Thymus (tissue), 14 donors: ENCODE measurements at places on chromosomes 12 and 14. TPM values are rescaled to one million over a fixed set of nuclear protein-coding genes. Genes with fewer than 3 reads are reported as not detected.

The ZFHX2 gene
- total RNA-seq: 0.24 TPM

- no peak within 1 kb of the TSS for H3K4me3 ChIP-seq
- no peak for DNase-seq
- no peak within 1 kb of the TSS for H3K27ac ChIP-seq
- no peaks in the 10 kb centered on the region for H3K4me1 ChIP-seq
Observed at GRCh38 chr12:104049903-104050356, at the start of gene GLT8D2. Gene GLT8D2 (minus strand): TSS chr12:104050187. CDS start chr12:104019648, 30,539 bp downstream.

- no peaks in the 10 kb centered on the region for H3K27me3 ChIP-seq
- H3K27ac ChIP-seq: no peak overlapping the region
- H3K4me3 ChIP-seq: no peak overlapping the region
- H3K4me1 ChIP-seq: peaks cover 30% of the 10 kb centered on the region
Observed at GRCh38 chr14:102574281-102575159, 17.9 kb upstream of the RCOR1 start.

The CCDC197 gene
- not detected for total RNA-seq

The LBHD2 gene
- 0.19 TPM for total RNA-seq

- H3K4me3 ChIP-seq: no peak overlapping the region
- no peaks in the 10 kb centered on the region for H3K4me1 ChIP-seq
Observed at GRCh38 chr12:119311878-119312277, 22.7 kb upstream of the CCDC60 start.

DNA sequence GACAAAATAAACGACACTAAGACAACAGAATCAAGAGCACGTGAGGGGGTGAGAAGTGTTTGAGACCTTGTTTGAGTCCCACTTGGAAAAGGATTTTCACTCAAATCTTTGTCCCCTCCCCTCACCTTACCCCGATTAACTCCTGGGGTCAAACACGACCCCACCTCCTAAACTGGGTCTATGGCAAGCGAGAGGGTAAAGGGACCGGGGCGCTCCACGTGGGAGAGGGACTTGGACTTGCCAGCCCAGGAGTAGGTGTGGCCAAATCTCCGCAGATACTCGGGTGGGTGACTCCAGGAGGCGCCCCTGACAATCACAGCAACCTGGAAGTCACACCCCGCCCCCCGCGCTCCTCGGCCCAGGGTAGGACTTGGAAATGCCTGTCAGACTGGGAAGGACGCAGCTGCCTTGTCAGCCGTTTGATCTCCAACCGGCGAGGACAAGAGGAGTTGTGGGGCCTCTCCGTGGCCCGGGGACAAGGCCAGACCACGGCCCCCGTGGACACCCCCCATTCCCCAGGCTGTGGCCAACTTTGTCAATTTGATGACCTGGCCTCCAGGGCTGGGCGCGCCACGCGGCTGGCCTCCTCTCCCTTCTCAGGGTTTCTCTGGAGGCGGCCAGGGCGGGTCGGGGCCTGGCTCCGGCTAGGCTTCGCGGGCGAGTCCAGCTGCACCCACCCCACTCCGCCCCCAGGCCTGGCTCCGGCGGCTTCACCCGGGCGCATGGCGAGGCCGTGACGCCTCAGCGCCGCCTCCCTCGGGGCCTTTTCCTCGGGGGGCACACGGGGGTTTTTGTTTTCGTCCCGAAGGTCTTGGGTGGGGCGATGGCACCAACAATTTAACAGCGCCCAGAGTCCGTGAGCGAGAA is 1.1 kb upstream of the BCL11B start:
- peak overlapping the region; percentile 99 for H3K4me3 ChIP-seq
- H3K4me1 ChIP-seq: peaks cover 20% of the 10 kb centered on the region
- peak overlapping the region; percentile 60 for H3K27ac ChIP-seq
- no peak for DNase-seq
- H3K36me3 ChIP-seq: peaks cover 3% of the 10 kb centered on the region

DNA sequence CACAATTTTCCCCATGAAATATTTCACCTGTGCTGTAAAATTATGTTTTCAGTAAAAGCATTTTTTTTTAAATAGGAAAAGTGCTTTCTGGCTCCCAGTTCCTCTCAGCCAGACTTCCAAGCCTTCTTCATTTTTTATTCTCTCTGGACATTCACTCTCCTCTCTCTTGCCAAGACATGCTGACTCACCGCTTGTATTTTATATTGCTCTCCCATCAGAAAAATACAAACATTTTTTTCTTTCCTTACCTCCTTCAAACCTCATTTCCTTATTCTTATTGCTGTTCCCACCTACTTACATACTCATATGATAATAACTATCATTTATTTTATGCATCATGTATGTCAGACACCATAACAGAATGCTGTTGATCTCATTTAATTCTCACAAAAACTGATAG is 37.7 kb upstream of the ZNF641 start:
- no peak overlapping the region for H3K27ac ChIP-seq
- no peaks in the 10 kb centered on the region for H3K4me1 ChIP-seq
- no peak for DNase-seq
- no peak overlapping the region for H3K4me3 ChIP-seq
- no peaks in the 10 kb centered on the region for H3K36me3 ChIP-seq

The NR2C1 gene
- 42.3 TPM for total RNA-seq

The RNU4-1 gene
- 7,767 TPM for total RNA-seq

DNA sequence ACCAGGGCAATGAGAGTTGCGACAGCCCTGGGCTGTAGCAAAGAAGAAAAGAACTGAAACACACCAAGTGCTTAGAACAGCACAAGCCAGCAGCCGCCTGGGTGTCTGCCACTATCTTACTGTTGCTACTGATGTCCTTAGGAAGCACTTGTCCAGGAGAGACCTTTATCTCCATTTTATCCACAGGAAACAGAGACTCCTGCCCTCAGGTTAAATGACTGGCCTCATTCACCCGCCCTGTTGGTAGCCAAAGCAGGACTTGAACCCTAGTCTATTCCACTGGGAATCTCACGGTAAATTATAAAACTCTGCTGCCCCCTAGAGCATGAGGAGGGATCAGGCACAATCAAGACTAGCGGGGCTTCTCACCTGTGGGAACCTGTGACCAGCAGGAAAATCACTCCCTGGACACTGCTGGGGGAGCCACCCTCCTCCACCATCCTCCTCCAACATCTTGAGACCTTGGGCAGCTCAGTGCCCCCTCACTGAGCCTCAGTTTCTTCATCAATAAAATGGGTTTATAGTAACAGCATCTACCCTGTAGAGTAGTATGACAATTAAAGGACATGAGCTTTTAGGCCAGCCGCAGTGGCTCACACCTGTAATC is 20.5 kb upstream of the TESC start:
- no peak overlapping the region for H3K27ac ChIP-seq
- DNase-seq: no peak
- H3K36me3 ChIP-seq: no peaks in the 10 kb centered on the region
- no peaks in the 10 kb centered on the region for H3K27me3 ChIP-seq
- no peaks in the 10 kb centered on the region for H3K4me1 ChIP-seq
- no peak overlapping the region for H3K4me3 ChIP-seq

The ZNF385A gene
- total RNA-seq: 1.6 TPM

GRCh38 chr12:51217133-51217967 is 512 bp downstream of the POU6F1 start:
- peaks cover 9% of the 10 kb centered on the region for H3K4me1 ChIP-seq
- no peaks in the 10 kb centered on the region for H3K36me3 ChIP-seq
- no peak for DNase-seq
- no peak overlapping the region for H3K27ac ChIP-seq
- peak overlapping the region; percentile 82 for H3K4me3 ChIP-seq

The PLA2G1B gene
- 0.09 TPM for total RNA-seq

The SERPINA3 gene
- 1.3 TPM for total RNA-seq

DNA sequence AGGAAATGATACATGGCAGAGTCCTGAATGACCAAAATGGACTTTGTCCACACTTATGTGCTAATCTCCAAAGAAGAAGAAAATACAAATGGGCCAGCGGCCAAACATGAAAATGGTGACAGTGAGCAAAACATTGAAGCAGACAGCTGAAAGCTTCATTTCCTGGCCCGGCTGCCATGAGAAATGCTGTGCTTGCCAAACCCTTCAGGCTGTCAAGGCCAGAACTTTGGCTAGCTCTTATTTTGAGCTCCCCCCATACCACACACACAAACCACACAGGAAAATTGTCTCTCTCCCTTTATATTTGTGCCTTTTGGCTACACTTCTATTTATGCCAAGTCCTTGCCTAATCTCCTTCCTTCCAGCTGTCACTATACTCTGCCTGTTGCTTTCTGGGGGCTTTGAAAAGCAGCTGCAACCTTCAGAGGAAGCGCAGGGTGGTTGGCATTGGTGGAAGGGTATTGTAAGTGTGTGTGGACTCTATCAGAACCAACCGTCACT is 323.8 kb downstream of the RAD51B start:
- H3K36me3 ChIP-seq: no peaks in the 10 kb centered on the region
- H3K27me3 ChIP-seq: no peaks in the 10 kb centered on the region
- H3K27ac ChIP-seq: peak overlapping the region; percentile 99
- peaks cover 31% of the 10 kb centered on the region for H3K4me1 ChIP-seq

The AMN gene
- total RNA-seq: 2.0 TPM

- no peak overlapping the region for H3K4me3 ChIP-seq
- peaks cover 5% of the 10 kb centered on the region for H3K27me3 ChIP-seq
- no peak overlapping the region for H3K27ac ChIP-seq
- H3K4me1 ChIP-seq: peaks cover 9% of the 10 kb centered on the region
- no peak for DNase-seq
Observed at GRCh38 chr12:51863933-51864832, 15.7 kb upstream of the FIGNL2 start.

DNA sequence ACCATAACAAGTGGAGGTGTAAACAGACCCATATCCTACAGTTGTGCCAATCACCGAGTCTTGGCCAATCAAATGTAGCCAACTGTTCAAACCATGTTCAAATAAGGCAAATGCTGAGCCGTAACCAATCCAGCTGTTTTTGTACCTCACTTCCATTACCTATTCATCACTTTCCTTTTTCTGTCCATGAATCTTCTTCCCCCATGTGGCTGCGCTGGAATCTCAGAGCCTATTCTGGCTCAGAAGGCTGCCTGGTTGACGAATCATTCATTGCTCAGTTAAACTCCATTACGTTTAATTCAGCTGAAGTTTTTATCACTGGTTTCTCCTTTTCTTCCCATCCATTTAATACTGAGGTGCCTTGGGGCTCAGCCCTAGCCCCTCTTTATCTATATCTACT is 71.1 kb downstream of the TBC1D30 start:
- H3K4me1 ChIP-seq: no peaks in the 10 kb centered on the region
- H3K4me3 ChIP-seq: no peak overlapping the region

The ARHGEF40 gene
- total RNA-seq: 6.9 TPM

DNA sequence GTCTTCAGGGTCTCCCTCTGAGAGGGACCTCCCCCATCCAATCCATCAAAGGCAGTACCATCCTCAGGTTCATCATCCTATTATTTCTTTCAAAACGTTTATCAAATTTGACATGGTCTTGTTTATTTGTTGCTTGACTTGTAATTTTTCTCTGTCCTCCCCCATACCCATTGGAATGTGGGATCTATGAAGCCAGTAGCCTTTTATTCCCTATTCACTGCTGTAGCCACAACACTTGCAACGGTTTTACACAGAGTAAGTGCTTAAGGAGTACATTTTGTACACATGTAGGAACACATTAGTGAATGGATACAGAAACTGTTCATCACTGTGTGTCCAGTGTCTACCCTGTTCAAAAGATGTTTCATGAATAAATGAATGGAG is 41.5 kb downstream of the IGF1 start:
- H3K36me3 ChIP-seq: no peaks in the 10 kb centered on the region
- no peak for DNase-seq
- no peak overlapping the region for H3K27ac ChIP-seq
- H3K27me3 ChIP-seq: no peaks in the 10 kb centered on the region
- no peaks in the 10 kb centered on the region for H3K4me1 ChIP-seq
- H3K4me3 ChIP-seq: no peak overlapping the region

DNA sequence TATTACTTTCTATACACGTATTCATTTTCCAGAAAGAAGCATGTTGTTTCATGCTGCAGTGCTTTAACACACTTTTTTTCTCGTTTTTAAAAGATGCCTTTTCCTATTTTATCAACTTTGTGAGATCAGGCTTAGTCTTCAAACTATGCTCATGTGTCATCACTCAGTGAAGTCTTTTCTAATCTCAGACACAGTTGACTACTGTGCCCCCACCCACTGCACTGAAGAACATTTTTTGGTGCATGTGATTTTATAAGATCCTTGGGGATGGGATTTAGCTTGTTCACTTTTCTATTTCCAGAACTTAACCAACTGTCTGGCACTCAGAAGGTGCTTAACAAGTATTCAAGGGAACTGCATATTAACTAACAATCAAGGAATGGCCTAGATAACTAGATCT is 85.5 kb downstream of the CDK17 start:
- H3K4me1 ChIP-seq: peaks cover 5% of the 10 kb centered on the region
- no peaks in the 10 kb centered on the region for H3K27me3 ChIP-seq
- DNase-seq: no peak
- H3K4me3 ChIP-seq: no peak overlapping the region

The TEX52 gene
- 0.09 TPM for total RNA-seq

- no peak overlapping the region for H3K27ac ChIP-seq
- H3K4me1 ChIP-seq: no peaks in the 10 kb centered on the region
- DNase-seq: no peak
- no peak overlapping the region for H3K4me3 ChIP-seq
- no peaks in the 10 kb centered on the region for H3K27me3 ChIP-seq
Observed at GRCh38 chr12:119068129-119068856, 87.0 kb downstream of the SRRM4 start.

- H3K4me1 ChIP-seq: no peaks in the 10 kb centered on the region
- H3K27ac ChIP-seq: no peak overlapping the region
- H3K36me3 ChIP-seq: no peaks in the 10 kb centered on the region
Observed at GRCh38 chr14:77302926-77303325, 17.8 kb downstream of the POMT2 start.

The OTOGL gene
- total RNA-seq: 0.42 TPM

- H3K27ac ChIP-seq: no peak overlapping the region
- no peak overlapping the region for H3K4me3 ChIP-seq
- H3K36me3 ChIP-seq: peaks cover 11% of the 10 kb centered on the region
- DNase-seq: no peak
Observed at GRCh38 chr12:27785882-27786570, 6.0 kb upstream of the MANSC4 start.

The SRRM4 gene
- total RNA-seq: under 0.01 TPM

- no peak overlapping the region for H3K27ac ChIP-seq
- DNase-seq: no peak
- H3K4me3 ChIP-seq: no peak overlapping the region
- H3K27me3 ChIP-seq: no peaks in the 10 kb centered on the region
Observed at GRCh38 chr12:133120385-133121191, 9.5 kb downstream of the ZNF891 start.

The MYO1H gene
- under 0.01 TPM for total RNA-seq

DNA sequence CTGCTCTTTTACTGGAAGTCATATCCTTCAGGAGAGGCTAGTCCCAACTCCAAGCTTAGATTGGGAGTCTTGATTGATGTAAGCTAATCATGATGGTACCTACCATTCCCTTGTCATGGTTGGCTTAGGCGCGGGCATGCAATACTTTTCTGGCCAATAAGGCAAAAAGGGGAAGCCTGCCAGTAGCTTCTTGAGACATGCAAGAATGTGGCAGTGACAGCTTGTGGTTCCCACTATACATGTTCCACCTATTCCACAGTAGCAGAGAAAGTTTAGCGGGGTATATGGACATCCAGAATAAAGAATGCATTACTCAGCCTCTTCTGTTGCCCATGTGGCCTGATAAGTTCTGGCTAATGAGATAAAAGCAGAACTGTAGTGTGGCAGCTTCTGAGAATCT is 55.0 kb downstream of the AP5M1 start:
- H3K27ac ChIP-seq: no peak overlapping the region
- no peaks in the 10 kb centered on the region for H3K36me3 ChIP-seq
- H3K4me1 ChIP-seq: no peaks in the 10 kb centered on the region

The NCKAP5L gene
- 5.6 TPM for total RNA-seq
